Femur (tissue), 1 donor: ENCODE measurements at places on chromosomes 16 and 17.

DNA sequence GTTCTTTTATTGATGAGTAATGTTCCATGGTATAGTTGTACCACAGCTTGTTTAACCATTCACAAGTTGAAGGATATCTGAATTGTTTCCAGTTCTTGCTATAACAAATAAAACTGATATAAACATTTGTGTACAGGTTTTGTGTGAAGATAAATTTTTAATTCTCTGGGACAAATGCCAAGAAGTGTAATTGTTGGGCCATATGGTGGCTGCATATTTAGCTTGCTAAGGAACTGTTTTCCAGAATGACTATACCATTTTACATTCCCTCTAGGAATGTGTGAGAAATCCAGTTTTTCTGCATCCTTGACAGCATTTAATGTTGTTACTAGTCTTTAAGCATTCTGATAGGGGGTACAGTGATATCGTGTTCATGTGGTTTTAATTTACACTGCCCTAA, 368.5 kb downstream of the KIF2B start:
- DNase-seq: no peak

- no peak for DNase-seq
Measured at GRCh38 chr17:6642592-6642991, 1.7 kb downstream of the TXNDC17 start.

- DNase-seq: peak; percentile 68
Measured at GRCh38 chr17:48131216-48131824, 23.8 kb downstream of the SNX11 start.

GRCh38 chr16:57108432-57108831, 16.0 kb downstream of the CPNE2 start:
- no peak for DNase-seq

DNA sequence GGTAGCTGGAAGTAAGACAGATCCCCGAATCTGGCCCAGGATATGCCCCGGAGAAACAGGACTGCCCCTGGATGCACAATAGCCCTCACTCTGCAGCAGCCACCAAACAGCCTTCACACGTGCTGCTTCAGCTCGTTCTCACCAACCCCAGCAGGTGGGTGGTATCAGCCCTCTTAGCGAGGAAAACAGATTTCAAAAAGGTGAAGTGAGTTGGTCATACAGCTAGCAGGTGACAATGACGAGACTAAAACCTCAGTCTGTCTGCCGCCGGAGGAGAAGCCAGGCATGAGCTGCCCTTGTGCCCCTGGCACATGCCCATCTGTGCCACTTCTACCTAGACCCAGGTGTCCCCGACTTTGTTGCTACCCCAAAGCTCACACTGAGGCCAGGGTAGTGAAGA, 92.4 kb downstream of the YPEL2 start:
- DNase-seq: no peak

GRCh38 chr16:84406006-84406963, 37.9 kb downstream of the ATP2C2 start:
- DNase-seq: no peak

GRCh38 chr17:40259505-40259904, 28.2 kb upstream of the CDC6 start:
- DNase-seq: no peak
